ENCODE measurements at places on chromosomes 6 and 20.

- no peak for DNase-seq
Observed at GRCh38 chr6:168038576-168039140, 40.4 kb downstream of the FRMD1 start.

- no peak for DNase-seq
Observed at GRCh38 chr6:128499079-128499731, 21.2 kb downstream of the PTPRK start.

DNA sequence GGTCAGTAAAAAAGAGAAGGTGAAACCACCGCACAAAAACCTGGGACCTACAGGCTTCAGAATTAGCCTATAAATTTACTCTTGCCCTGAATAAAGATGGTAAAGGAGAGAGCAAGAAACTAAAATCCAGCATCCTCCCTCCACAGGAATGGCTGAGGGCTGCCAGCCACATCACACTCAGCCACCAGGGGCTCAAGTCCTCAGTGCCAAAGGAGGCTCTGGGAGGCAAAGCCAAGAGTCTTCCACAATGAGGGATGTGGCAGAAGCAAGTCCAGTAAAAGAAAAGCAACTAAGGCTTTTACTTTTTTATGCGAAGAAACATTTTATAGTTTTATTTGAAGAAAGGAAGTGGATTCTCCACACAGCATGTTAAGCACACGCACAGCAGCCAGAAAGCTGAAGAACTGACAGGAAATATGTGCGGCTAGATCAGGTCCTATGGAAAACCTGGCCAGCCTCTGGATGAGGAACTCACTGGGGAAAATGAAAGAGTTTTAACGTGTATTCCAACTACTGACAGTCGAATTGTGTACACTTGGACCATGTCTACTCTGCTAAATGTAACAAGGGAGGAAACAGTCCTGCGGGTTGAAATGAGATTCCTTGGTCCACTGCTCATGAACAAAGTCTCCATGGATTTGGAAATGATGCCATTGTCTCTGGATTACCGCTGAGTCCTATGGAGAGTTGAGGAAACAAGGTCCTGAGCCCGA is 219.4 kb upstream of the SSTR4 start:
- DNase-seq: no peak

DNA sequence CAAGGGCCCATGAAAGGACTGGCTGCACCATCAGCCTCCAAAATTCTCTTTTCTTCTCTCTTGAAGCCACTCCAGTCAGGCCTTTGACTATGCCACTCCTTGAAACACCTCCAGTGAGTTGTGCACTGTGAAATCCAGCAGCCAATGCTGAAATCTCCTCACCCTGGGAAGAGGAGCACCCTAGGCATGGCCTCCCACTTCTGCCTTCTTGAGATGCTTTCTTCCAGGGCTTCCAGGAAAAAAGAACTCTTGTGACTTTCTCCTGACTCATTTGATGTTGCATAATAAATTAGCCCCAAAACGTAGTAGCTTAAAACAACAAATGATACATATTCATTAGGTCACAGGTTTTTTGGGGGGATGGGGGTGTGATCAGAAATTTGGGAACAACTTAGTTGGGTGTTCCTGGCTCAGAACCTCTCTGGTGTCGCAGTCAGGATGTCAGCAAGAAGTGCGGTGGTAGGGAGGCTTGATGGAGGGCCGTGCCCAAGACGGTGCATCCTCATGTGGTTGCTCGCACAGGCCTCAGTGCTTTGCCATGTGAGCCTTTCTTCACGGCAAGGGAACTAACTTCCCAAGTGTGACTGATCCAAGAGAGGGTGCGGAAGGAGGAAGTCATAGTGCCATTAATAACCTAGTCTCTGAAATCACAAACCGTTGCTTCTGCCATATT is 12.1 kb downstream of the NCR2 start:
- no peak for DNase-seq

DNA sequence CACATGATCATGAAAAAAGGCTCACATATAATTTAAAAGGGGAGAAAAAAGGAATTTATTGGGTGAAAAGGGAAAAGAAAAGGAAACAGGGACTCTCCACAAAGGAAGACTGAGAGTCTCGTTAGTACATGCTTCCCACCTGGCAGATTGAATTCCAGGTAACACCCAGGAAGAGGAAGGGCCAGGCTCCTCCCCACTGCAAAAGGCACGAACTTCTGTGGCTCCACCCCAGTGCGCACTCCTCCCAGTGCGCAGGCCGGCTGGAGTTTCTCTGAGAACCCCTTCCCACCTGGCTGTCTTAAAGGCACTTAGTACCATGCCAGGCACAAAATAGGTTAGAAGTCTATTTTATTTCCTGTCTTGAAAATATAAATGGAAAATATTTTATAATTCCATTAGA is 129.8 kb downstream of the COL12A1 start:
- DNase-seq: no peak

- DNase-seq: no peak
Observed at GRCh38 chr20:62528983-62529891, 53.4 kb upstream of the GATA5 start.

- no peak for DNase-seq
Observed at GRCh38 chr6:18323935-18324705, 59.8 kb upstream of the DEK start.

DNA sequence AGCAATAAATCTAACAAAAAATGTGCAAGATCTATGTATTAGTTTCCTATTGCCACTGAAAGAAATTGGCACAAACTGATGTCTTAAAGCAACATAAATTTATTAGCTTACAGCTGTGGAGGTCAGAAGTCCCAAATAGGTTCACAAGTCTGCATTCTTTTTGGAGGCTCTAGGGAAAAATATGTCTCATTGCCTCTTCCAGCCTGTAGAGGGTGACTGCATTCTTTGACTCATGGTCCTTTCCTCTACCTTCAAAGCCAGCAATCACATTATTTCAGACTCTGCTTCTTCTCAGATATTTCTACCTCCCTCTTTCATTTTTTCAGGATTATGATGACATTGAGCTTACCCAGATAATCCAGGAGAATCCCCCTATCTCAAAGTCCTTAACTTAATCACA is 1531.1 kb downstream of the KHDRBS2 start:
- no peak for DNase-seq

DNA sequence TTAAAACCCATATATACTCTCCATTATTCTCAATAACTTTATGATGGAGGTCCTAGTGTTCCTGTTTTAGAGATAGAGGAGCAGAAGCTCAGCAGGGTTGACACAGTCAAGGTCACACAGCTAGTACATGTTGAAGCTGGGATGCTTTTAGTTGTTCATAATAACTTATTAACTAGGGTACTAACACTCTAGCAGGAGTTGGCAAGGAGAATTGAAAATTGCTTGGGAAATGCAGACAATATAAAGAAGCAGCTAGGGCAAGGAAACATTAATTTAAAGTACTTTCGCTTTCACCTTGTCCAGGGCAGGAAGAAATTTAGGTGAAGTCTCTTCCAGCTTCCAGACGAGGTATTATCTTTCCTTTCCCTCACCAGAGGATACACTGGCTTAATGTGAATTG is 133.7 kb downstream of the RCAN2 start:
- no peak for DNase-seq

DNA sequence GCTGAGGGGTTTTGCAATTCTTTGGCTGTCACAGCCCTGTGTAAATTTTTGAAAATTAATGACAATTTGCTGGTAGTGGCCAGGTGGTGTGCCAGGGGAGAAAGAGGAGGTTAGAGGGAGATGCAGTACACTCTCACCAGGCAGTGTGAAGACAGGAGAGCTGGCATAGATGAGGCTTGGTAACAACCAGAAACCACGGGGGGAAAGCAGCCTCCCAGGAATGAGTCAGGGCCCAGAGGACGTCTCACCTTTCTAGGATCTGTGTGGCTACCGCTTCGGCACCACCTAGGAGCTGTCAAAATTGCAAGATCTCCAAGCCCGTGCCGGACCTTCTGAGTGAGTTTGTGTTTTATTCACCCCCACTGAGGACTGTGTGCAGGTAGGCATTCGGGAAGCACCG is 171.4 kb downstream of the PACRG start:
- no peak for DNase-seq

DNA sequence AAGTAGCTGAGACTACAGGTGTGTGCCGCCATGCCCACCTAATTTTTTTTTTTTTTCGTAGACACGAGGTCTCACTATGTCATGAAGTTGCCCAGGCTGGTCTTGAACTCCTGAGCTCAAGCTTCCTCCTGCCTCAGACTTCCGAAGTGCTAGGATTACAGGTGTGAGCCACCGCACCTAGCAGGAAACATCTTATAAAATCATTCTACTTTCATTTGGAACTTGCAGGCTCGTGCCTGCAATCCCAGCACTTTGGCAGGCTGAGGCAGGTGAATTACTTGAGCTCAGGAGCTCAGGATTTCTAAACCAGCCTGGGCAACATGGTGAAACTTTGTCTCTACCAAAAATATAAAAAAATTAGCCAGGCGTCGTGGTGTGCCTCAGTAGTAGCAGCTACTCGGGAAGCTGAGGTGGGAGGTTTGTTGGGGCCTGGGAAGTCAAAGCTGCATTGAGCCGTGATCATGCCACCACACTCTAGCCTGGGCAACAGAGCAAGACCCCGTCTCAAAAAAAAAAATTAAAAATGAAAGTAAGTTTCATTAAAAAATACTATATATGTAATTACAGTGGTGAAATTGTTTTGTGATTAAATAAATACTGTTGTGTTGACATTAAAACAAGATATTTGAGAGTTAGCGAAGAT is 15.1 kb downstream of the MAPK14 start:
- DNase-seq: no peak

DNA sequence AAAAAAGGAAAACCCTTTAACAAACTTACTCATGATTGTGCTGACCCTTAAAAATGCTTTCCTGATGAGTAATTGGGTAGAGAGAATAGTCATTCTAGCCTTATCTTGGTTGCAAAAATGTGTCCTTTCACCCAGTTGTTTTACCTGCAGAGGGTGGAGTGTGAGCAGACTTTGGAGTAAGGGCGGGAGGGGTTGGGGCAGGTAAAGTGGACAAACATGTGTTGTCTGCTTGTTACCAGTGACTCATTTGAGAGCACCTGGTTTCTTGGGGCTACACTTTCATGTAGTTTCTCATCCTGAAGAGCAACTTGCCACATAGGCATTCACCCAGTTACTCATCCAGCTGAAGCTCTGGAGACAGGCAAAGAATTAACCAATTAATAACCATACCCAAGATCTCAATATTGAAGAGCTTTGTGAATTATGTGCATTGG is 121.1 kb downstream of the TNFRSF21 start:
- DNase-seq: no peak

- DNase-seq: no peak
Observed at GRCh38 chr6:87164004-87164403, 8.6 kb downstream of the ZNF292 start.

- DNase-seq: no peak
Observed at GRCh38 chr20:25188218-25188617, 7.3 kb upstream of the ENTPD6 start.

- no peak for DNase-seq
Observed at GRCh38 chr6:107655864-107656263, 165.9 kb downstream of the SOBP start.

GRCh38 chr6:111687652-111688051 is 82.0 kb upstream of the TRAF3IP2 start:
- no peak for DNase-seq

- DNase-seq: no peak
Observed at GRCh38 chr20:63576311-63576710, 2.3 kb upstream of the HELZ2 start.

DNA sequence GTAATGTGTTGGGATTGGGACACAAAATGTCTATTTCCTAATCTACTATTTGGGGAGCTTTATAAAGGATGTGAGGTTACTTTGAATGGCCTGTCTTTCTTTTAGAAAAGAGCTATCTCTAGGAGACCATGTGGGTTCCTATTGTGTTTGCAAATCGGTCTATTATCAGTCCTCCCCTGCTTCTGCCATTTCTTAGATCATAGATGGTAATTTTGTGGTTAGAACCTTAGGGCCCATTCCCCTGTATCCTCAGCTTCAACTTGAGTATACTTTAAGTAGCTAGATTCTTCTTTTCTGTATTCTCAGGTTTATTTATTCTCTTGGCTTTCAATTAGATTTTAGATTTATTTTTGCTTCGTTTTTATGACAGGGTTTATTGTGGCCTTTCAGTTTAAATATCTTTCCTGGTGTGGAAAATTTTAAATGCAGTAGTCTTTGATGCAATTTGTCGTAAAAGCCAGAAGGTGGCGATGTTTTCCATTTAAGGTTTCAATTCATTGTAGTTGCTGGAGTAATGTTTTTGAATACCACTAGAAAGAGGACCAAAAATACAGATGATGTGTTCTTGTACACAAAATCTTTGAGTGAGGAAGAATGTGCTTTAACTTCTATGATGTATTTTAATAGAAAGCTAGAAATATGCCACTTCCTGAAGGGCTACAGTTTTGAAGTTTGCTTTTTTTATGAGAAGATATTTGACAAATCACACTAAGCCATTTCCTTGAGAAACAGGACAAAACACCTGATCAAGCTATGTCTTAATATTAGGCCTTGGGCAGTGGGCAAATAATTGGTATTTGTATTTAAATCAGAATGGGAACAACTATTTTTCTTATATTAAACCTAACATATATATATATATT is 20.3 kb downstream of the TBPL1 start:
- no peak for DNase-seq

GRCh38 chr6:753486-753885 is 60.5 kb upstream of the EXOC2 start:
- DNase-seq: no peak

GRCh38 chr6:5524110-5524509 is 262.8 kb downstream of the FARS2 start:
- DNase-seq: no peak

DNA sequence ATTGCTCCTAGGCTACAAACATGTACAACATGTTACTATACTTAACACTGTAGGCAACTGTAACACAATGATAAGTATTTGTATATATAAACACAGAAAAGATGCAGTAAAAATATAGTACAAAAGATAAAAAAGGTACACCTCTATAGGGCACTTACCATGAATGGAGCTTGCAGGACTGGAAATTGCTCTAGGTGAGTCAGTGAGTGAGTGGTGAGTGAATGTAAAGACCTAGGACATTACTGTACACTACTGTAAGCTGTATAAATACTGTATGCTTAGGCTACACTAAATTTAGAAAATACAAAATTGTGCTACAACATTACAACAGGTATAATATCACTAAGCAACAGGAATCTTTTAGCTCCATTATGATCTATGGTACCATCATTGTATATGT is 312.0 kb upstream of the PREP start:
- DNase-seq: no peak

- no peak for DNase-seq
Observed at GRCh38 chr20:40948465-40949267, 80.0 kb upstream of the TOP1 start.

DNA sequence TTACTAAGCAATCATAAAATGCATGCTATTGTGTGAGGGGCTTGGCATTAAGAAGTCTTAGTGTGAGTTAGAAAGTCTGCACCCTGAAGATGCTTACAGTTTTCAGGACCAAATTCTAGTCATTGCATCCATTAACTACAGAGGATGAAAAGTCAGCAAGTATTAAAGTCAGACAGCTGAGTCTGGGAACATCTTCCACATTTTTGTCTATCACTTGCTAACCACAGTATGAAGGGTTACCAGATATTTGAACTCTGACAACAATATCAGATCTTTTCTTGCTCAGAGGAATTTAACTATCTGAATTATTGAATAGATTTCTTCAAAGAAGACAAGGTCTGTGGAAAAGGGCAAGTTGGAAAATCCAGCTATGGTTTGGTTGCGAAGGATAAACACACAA is 264.4 kb downstream of the BTBD9 start:
- no peak for DNase-seq

All from stimulated activated CD8-positive, alpha-beta memory T cell treated with anti-CD3 and anti-CD28 coated beads, Interleukin-15, amount 100 ng/mL, for 1 hour (primary cell).